ENCODE measurements at places on chromosomes 7 and 10.
A peak's percentile ranks its signal among the peaks of the same experiment; 100 is the strongest.

DNA sequence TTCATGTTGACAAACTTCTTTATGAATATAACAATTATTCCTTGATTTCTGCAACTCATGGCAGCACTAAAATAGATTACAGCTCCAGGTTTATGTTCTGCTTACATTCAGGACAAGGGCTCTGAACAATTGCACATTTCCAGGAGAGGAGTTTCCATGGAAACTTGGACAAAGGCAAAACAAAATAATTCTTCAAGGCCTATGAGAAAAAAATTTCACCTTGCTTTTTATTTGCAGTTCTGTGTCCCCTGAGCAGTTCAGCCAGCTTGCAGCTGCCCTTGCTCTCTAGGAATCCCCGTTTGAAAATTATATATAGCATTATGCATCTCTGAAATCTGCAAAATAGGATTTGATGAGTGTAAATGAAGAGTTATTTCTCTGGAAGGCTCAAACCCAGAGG is 71.7 kb downstream of the ARL4A start:
- DNase-seq: peak; percentile 47

DNA sequence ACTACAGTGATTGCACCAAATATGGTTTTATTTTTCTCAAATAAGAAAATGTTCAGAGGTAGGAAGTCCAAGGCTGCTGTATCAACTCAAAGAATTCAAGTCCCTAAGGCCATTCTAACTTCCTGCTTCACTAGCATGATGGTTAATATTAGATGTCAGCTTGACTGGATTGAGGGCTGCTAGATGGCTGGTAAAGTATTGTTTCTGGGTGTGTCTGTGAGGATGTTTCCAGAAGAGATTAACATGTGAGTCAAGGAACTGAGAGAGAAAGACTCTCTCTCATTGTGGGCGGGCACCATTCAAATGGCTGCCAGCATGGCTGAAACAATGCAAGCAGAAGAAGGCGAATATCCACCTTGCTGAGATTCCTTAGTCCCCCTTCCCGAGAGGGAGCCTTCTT is 77.4 kb upstream of the NRBF2 start:
- DNase-seq: no peak

GRCh38 chr7:101814081-101814990 is 3.1 kb upstream of the CUX1 start:
- DNase-seq: no peak

- DNase-seq: no peak
Measured at GRCh38 chr7:103637726-103638125, 191.7 kb upstream of the SLC26A5 start.

GRCh38 chr7:17680026-17680425 is 260.3 kb downstream of the SNX13 start:
- peak; percentile 26 for DNase-seq

DNA sequence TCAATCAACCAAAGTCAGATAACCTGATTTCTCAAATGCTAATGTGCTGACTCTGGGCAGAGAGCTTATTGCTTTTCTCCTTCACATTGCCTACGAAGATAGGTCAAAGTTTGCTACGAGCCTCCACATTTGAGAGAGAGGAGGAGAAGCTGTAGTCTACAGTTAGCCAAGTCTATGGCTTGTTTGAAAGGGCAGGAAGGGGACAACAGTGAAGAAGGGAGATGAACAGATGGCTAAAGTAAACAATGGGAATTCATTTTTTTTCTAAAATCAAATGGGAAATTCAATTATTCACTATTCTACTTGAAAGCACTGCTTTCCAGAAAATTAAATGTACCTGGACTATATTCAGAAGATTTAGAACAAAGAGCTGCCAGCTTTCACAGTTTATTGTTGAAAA is 126.7 kb upstream of the C1QL3 start:
- DNase-seq: no peak

DNA sequence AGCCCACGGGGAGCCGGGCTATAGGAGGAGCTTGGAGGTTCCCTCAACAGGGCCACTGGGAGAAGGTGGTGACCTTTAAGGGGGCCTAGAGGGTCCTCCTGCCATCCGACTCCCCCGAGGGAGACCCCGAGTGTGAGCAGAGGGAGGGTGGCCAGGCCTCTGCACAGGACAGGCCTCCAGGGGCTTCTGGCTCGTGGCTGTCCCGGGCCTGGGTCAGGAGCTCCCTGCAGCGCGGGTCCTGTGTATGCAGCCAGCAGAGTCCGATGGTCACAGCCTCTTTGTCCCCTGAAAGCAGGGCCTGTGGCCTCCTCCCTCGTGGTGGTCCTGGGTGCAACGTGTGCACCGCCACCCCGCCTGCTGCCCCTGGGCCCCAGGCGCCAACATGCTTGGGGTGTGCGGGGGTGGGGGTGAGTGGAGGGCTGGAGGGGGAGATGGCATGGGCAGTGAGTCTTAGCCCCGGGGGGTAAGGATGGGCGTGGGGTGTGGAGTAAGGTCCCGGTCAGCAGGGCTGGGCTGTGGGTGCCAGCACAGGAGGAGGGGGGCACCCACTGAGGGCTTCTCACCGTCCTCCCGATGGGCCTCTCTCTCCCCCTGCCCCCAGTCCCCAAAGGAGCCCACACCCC is 27.1 kb downstream of the UNCX start:
- DNase-seq: no peak

GRCh38 chr10:48938990-48939536 is 577 bp downstream of the LRRC18 start:
- DNase-seq: no peak

GRCh38 chr7:149621776-149622175 is 124.2 kb upstream of the ZNF746 start:
- DNase-seq: no peak

GRCh38 chr7:128112018-128112780 is 81.0 kb upstream of the LRRC4 start:
- DNase-seq: no peak

DNA sequence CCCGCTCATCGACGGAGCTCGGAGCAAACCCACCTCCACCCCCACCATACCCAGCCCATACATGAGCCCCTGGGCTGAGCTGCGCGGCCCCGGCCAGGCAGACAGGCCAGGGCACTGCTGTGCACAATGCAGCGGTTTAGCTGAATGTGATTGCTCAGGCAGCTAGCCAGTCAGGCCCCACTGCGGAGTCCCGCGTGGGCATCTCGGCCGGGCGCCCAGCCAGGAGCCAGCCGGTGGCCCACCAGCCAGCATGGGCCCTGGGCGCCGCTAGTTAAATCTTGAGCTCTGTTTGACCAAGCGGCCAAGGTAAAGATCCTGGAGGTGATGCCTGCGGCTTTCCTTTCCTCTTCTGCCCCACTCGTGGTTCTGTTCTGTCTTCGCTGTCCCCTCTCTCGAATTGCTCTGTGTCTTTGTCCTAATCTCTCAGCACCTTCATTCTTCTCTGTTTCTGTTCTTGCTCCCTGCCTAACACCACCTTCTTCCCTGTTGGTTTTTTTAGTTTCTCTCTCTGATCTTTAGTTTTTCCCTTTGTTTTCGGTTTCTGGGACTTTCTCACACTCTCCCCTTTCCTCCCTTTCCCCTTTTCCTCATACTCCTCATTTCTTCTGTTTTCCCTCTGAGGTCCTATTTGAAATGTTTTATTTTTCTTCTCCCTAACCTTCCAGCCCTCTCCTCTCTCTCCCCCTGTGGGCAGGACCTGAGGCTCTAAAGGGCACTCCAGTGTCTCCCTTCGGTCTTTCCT is 6.6 kb downstream of the UFSP1 start:
- DNase-seq: no peak

DNA sequence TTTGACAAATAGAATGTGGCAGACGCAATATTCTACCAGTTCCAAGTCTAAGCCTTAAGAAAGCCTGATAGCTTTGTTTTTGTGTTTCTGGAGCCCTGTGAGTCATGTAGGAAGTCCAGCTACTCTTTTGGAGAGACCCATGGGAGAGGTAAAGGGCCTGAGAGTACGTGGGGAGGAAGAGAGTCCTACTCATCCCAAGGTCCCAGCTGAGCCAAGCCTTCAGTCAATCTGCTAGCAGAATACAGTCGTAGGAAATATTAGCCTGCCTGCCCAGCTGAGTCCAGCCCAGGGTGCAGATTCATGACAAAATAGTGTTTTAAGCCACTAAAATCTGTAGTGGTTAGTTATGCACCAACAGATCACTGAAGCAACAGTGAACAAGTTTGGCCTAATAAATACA is 9.0 kb upstream of the GNA12 start:
- DNase-seq: no peak

DNA sequence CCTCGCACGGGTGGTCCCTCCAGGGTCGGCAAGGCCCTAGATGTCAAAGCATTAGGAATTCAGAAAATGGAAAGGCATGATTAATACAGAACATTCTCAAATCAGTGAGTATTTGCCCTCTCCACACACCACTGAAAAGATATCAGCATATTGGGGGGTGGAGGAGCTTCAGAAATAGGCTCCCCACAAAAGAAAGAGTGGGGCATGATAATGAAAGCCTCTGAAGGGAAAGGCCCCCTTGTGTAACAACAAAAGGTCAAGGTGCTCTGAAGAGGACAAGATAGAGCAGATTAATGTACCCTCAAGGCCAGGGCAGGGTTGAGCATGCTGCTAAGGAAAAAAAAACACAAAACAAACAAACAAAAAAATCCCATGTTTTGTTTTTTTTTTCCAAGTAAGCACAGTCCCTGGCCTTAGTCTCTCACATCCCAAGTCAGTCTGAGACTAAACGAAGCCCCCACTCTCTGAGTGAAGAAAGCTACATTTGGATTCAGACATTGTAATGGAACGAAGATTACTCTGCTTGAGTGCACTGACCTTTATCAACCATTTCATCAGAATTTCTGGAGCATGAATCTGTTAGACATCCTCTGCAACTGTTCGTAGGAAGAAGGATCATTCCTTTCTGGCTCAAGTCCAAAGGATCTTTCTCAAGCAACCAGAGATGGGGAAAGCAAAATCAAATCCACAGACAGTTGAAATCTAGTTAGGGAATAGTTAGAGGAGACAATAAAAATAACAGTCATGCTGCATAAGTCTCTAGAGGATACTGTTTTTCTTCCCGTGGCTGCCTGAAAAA is 27.4 kb upstream of the DGKI start:
- DNase-seq: peak; percentile 15

GRCh38 chr7:133796782-133797745 is 330.1 kb upstream of the LRGUK start:
- no peak for DNase-seq

- DNase-seq: no peak
Measured at GRCh38 chr10:93434991-93435491, 47.1 kb downstream of the MYOF start.

DNA sequence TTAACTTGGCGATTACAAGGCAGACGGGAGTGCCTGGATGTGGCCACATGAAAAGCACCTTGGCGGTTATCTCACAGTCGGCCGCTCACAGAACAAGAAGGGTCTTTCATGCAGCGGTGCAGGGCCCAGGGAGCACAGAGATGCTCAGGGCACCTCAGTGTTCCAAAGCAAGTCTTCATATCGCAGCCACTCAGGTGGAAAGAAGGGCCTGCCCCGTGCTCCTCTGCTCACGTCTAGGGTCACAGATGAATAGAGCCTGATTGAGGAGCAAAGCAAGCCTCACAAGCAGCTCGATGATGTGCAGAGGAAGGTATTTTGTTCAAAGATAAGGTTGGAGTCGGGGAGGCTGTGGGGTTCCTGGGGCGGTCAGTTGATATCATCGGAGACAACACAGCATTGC is 297.8 kb downstream of the WDR11 start:
- no peak for DNase-seq

DNA sequence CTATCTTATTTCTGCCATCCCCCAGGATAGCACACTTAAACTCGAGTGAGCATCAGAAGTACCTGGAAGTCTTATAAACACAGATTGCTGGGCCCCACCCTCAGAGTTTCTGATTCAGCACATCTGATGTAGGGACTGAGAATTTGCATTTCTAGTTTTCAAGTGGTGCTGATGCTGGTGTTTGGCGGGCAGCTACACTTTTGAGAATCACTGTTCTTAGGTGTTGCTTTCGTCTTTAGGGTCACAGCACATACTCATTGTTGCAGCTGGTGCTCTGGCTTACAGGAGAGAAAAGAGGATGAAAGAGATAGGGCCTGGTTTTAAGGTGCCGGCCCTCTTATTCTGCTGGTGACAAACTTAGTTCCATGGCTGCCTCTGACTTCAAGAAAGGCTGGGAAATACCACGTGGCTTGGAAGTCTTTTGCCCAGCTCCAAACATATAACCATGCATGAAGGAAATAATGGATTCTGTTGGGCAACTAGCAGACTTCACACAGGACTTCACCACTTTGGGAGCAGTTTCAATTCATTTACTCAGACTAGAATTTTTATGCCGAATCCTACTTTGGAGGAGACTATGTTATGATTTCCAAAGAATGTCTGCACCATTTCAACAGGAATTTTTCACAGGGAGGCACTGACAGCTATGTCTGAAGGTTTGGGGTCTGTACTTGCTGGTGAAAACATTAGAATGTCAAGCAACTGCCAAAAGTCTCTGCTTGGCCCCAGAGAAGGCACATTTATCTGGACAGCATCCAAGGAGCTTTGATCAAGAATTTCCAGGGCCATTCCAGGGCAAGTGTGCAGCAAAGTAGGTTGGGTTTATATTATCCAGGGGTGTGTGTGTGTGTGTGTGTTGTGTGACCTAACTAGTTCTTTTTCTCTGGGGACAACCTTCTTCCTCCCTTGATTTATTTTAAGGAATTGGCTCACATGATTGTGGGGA is 6.9 kb upstream of the MINDY4 start:
- DNase-seq: no peak

DNA sequence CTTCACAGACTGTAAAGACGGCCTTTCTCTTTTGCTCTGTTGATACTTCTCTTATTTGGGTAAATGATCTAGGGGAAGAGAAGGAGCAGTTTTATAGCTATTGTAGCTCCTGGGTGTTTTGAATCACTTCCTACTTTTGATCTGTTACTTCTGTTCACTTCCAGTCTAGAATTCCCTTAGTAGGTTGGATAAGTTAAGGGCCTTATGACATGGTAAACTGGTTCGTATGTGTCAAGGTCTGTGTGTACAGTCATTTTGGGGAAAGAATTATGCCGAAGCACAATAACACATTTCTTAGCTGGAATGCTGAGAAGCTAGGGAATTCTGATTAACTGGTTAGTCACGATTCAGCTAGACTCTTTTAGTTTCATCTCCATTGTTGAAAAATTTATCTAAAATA is 8.1 kb downstream of the DENND10 start:
- no peak for DNase-seq

- no peak for DNase-seq
Measured at GRCh38 chr7:129955993-129956543, 3.3 kb upstream of the UBE2H start.

DNA sequence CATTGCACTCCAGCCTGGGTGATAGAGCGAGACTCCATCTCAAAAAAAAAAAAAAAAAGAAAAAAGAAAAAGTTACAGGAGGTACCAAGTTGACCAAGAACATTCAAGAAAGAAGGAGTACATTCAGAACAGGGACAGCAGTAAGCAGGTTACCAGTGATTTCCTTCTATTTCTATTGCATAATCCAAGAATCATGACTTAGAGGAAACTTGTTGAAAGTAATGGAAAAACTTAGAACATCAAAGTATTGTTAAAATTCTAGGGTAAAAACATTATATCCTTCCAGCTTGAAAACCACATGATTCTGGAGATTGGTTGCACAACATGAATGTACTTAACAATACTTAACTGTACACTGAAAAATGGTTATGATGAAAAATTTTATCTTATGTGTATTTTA is 25.2 kb downstream of the RAPGEF5 start:
- no peak for DNase-seq
